Activated CD8-positive, alpha-beta memory T cell treated with anti-CD3 and anti-CD28 coated beads for 1 hour (primary cell): ENCODE measurements at places on chromosomes 16 and 17.

DNA sequence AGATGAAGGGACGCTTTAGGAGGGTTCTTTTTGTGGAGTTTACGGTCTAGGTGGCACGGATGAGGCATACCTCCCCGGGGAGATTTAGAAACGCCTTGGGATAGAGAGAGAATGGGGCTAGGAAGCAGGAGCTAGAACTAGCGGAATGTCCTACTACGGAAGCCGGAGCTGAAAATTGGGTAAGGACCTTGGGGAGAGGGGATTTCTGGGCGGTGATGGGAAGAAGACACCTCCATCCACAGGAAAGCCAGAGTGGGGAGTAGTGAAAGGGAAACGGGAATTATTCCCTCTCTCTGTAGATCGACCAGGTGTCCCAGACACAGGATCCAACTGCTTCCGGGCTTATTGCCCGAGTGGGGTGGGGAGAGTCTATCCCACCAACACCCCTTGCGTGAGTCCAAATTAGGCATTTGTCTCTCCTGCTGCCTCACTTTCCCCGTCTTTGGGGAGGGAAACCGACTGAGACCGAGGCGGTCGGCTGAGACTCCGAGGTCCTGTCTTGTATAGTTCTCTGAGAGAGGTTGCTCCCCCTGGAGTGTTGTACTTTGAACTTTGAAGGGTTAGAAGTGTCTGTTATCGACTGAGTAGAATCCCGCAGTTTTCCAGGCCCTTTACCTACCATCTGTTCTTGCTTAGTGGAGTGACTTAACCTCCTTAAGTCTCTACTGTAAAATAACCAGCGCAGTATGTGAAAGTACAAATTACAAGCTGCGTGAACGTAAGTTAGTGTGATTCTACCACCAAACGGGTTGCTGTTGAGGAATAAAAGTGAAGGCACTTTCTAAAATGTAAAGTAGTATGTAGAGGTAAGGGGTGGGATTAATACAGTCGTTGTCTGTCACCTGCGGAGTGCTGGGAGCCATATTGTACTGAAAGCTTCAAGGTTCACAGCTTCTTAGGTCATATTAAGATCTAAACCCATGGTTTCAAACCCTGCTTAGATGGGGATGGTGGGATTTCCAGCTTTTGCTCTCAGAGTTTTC, 1.0 kb downstream of the RSPRY1 start:
- no peak for DNase-seq

DNA sequence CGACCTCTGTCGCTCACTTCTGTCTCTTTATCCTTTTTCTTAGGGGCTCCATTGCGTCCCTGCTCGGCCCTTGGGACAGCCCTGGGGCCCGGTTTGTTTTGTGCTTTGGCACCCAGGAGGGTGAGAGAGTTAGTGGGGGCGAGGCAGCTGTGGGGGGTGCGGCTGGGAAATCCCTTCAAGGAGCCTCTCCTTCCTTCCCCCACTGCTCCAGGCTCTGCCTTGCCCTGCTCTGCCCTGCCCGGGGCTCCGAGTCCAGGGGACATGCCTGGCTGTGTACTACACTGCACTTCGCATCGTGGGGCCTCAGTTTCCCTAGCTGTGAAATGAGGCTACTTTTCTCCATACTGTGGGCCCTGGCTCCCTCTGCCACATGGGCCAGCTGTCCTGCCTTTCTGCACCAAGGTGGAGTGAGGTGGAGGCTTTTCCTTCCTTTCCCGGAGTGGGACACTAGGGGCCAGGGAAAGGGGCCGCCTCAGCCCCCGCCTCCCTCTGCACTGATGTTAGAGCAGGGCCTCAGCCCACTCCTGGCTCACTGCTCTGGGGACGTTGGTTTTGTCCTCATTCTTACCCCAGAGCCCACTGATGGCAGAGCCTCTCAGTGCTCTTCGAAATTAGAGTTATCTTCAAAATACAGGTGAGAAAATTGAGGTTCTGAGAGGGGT, 980 bp downstream of the LLGL1 start:
- no peak for DNase-seq

DNA sequence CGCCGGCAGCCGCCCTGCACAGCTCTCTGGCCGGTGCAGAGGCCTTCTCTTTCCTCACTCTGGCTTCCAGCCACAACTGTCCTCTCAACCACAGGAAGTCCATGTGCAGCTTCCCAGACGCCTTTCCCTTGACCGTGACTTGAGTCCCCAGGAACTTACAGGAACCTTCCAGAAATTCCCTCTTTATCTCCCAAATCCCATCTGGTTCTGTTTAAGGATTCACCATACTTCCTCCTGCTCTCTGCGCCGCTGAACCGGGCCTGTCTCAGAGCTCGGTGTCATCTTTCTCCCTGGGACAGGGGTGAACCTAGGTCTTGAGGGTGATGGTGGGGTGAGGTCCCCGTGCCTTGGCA, 65.2 kb upstream of the ZNF469 start:
- DNase-seq, result no peak

DNA sequence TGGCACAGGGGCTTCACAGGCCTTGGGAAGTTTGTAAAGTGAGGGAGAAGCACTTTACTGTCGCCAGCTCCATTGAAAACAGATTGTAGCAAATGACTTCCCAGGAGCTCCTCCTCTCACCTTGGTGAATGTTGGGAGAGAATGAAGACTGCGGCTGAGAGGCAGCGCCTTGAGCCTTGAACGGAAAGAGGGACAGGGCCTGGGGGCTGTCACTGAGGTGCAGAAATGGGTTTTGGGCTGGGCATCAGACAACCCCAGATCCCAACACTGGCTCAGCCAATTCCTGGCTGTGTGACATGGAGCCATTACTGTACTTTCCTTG, 603 bp upstream of the MRTFB start:
- DNase-seq, result no peak

DNA sequence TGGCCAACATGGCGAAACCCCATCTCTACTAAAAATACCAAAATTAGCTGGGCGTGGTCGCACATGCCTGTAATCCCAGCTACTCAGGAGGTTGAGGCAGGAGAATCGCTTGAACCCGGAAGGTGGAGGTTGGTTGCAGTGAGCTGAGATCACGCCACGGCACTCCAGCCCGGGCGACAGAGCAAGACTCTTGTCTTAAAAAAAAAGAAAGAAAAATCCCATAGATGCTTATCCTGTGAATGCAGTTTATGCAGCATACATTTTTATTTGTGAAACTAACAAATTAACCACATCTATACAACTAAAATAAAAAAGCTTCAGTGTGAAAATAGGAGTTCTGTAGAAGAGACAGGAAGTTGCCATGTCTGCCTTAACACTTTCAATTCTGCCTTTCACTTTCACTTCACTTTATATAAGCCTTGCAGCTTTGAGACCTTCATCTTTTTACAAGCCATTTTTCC, 7.1 kb downstream of the IGSF6 start:
- DNase-seq, result no peak

- no peak for DNase-seq
These were observed 34.8 kb downstream of the FAM20A start for GRCh38 chr17:68566442-68566738.

DNA sequence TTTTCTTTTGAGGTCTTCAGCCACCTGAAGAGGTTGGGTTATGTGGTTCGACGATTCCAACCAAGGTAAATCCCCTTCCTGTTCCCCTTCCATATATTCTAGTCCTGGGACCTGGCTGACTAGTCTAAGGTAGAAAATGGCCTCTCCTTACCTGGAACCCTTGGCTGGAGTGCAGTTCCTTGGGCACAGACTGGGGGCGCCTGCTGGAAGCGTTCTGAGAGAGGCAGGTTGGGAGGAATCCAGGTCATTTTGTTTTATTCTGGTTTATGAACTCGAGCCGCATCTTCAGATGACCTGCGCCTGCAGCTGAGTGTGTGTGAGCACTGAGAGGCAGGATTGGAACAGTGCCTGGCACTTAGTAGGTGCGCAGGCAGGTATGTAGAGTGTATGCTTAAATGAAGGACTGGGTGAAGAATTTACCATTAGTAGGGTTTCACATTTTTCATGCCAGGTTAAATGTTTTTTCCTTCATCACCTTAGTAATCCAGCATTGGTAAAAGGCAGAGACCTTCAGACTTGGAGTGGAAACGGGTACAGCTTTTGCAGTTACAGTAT, 2.7 kb downstream of the TSEN54 start:
- DNase-seq, result no peak

DNA sequence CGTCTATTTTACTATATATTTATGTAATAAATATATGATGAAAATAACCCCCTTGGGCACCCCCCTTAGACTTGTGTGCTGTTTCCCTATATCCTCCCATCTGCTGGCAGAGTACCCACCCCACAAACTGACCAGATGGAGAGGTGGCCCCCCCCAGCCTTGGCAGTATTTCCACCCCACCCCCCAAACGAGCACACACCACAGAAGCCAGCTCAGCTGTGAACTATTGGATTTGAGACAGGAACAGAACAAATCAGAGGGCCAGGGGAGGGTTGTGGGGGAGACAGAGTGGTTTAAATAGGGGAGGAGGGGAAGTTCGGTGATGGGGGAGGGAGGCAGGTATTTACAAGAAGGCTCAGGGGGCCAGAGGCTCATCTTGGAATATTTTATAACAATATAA, 7.8 kb downstream of the NR1D1 start:
- DNase-seq, result no peak

- DNase-seq, result no peak
These were observed 17.1 kb upstream of the C17orf113 start for GRCh38 chr17:42067371-42068091.
